ENCODE measurements at places on chromosomes 6 and 20.

DNA sequence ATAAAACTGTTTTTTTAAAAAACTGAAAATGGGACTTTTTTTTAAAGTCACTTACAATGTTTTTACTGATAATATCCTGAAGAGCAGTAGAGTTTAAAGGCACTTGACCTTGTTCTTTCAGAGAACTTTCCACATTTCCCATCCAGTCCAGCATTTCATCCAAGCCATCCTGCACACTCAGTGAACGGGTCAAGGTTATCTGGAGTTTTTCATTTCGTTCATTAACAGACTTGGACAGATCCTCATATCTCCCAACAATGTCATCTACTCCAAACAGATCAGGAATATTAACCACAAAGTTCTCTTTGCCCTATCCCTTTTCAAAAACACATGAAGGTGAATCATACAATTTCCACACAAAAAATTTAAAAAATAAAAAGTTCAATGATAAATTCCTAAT is 69.1 kb downstream of the DST start:
- DNase-seq: no peak

- no peak for DNase-seq
Measured at GRCh38 chr20:46872328-46873211, 22.1 kb upstream of the EYA2 start.

- DNase-seq: no peak
Measured at GRCh38 chr20:39916236-39916765, 772.7 kb downstream of the MAFB start.

DNA sequence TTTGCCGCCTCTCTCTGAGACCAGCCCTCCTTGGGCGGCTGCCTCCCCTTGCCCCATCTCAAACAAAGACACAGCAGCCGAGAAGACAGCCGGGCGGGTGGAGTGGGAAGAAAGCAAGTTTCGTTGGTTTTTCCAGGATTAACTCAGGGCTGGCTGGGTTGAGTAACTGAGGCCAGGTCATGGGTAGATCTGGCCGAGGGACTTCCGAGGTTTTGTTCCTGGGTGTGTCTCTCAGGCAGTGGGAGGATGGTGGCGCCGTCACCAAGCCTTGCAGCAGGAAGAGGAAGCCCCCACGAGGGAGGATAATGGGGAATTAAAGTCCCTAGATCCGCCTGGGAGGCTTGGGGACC is 167.2 kb downstream of the TTLL2 start:
- no peak for DNase-seq

- DNase-seq: no peak
Measured at GRCh38 chr6:100343316-100344077, 121.2 kb downstream of the SIM1 start.
